Upper lobe of right lung (tissue), 1 donor: ENCODE measurements at places on chromosomes 1 and 21. TPM values are rescaled to one million over a fixed set of nuclear protein-coding genes. Genes with fewer than 3 reads are reported as not detected.
A peak's percentile ranks its signal among the peaks of the same experiment; 100 is the strongest.

DNA sequence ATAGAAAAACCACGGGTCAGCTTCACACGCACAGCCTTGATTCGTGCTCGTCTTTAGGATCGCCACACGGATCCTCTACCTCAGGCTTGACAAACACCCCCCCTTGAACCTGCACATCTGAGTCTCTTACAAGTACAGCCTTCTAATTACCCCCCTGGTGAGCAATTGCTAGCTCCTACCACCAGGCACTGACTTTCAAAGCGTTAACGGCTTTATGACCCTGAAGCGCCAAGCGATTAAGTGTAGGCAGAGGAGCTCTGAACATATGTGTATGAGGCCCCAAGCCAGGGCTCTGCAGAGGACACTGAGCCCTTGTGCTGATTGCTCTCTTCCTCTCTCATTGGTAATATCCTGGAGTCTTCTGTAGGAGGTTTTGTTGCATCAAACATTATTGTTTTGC lies 55.7 kb upstream of the EPHA8 start:
- no peak overlapping the region for H3K27ac ChIP-seq
- no peak for DNase-seq
- H3K27me3 ChIP-seq = no peaks in the 10 kb centered on the region
- no peaks in the 10 kb centered on the region for H3K4me1 ChIP-seq
- H3K4me3 ChIP-seq = no peak overlapping the region

DNA sequence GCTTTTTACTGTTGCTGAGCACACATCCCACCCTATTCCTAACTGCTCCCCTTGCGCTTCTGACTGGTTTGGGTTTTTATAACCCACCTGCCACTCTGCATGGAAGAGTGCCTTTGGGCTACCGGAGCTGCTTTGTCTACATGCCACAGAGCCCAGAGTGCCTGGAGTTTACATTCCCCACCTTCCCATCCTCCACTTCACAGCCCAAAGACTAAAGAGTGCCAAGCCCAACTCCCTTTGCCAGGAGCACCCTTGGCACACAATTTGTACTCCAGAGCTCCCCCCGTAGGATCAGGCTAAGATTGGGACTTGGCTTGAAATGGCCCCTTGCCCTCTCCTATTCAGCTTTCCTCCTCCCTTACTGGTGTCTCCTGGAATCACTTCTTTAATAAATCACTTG lies 63.3 kb downstream of the LHX9 start:
- H3K27ac ChIP-seq = no peak overlapping the region
- H3K36me3 ChIP-seq = no peaks in the 10 kb centered on the region
- H3K27me3 ChIP-seq = no peaks in the 10 kb centered on the region
- no peaks in the 10 kb centered on the region for H3K4me1 ChIP-seq

DNA sequence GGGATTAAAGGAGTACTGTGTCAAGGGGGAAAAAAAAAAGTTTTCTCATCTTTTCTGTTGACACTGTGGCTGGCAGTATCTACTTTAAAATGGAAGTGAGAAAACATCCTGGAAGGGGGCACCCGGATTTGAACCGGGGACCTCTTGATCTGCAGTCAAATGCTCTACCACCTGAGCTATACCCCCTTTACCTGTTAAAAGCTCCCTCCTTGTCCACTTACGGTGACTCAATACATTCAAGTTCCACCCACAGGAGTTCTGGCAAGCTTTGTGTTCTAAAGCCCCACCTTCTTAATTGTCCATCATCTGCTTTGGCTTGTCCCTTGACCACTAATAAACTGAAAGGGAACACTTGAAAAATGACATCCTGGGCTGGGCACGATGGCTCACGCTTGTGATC lies 68.2 kb downstream of the FNBP1L start:
- DNase-seq = no peak
- H3K36me3 ChIP-seq = no peaks in the 10 kb centered on the region
- no peak overlapping the region for H3K4me3 ChIP-seq
- no peak overlapping the region for H3K27ac ChIP-seq

DNA sequence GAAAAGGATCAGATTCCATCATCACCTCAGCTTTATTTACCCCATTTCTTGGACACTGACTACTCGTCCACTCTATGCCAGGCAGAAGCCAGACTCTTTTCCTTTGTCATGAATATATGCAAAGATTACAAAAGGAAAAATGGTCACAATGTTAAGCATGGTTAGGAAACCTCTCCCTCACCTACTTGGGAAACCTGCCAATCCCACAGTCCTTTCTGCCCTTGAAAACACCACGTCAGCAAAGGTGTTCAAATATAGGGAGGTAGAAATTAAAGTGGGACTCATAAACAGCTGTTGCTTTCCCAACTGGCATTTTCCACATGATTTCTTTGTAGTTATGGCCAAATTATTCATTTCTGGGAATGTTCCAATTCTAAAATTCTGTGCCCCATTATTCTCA lies 16.2 kb upstream of the ATP13A2 start:
- peak overlapping the region; percentile 37 for H3K27ac ChIP-seq
- no peaks in the 10 kb centered on the region for H3K27me3 ChIP-seq
- H3K4me1 ChIP-seq = peaks cover 13% of the 10 kb centered on the region
- no peak overlapping the region for H3K4me3 ChIP-seq
- DNase-seq = no peak

DNA sequence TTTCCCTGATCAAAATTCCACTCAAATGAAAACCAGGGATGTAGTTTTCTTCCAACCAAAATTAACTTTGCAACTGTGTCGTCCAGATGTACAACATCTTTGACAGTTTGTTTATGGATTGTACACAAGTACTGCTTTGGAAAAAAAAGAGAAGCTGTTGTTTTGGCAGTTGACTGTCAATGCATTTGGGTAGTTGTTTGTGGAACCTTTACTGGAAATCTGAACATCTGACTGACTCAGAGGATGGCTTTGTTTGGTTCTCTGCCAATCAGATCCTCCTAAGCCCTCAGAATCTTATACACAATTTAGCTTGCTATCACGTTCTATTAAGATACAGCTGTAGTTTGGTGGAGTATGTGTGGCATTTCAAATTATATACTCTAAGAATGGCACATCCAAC lies 195.0 kb downstream of the KCNK2 start:
- no peaks in the 10 kb centered on the region for H3K36me3 ChIP-seq
- H3K4me1 ChIP-seq = no peaks in the 10 kb centered on the region
- no peak for DNase-seq
- no peak overlapping the region for H3K27ac ChIP-seq
- H3K27me3 ChIP-seq = no peaks in the 10 kb centered on the region
- H3K4me3 ChIP-seq = no peak overlapping the region

Gene OR2AK2
- not detected for total RNA-seq

Gene SPRR3
- not detected for total RNA-seq

Gene ATP1A4
- 0.96 TPM for total RNA-seq

Gene CR1L
- total RNA-seq = not detected

DNA sequence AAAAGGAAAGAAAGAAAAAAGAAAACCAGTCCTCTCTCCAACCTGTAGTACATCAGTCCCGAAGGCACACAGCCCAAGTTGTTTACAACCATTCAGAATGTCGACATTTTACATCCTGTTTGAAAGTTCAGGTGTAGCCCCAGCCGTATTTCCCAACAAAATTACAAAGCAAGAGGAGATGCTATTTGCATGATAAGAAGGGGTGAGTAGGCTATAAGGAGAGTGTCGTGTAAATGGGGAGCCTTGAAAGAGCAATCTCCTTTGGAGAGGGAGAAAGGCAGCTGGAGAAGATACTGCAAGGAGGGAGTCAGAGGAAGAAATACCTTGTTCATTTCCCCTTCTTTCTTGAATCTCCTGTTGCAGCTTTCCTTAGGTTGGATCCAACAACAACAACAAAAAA lies 35.5 kb upstream of the DENND1B start:
- H3K4me3 ChIP-seq = no peak overlapping the region
- H3K27me3 ChIP-seq = no peaks in the 10 kb centered on the region
- H3K36me3 ChIP-seq = no peaks in the 10 kb centered on the region
- DNase-seq = no peak
- no peaks in the 10 kb centered on the region for H3K4me1 ChIP-seq

DNA sequence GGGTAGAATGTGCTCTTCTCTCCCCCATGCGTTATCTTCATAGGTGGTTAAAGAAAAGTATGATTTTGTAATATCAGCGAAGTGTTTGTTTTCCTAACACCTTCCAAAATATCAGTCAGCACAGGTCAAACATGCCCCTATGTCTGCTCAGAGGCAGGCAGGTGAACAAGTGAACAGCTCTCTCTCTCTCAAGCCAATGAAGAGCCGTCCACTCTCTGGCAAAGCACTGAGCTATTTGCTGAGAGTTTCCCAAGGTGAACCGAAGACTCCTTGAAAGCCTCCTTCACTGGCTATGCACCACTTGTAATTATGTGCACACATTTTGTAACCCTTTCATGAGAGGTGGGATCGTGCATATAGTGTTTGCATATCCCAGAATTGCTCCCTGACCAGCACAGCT lies 47.7 kb downstream of the ST6GALNAC3 start:
- DNase-seq = no peak
- no peaks in the 10 kb centered on the region for H3K27me3 ChIP-seq
- no peaks in the 10 kb centered on the region for H3K36me3 ChIP-seq
- no peaks in the 10 kb centered on the region for H3K4me1 ChIP-seq
- H3K27ac ChIP-seq = no peak overlapping the region

DNA sequence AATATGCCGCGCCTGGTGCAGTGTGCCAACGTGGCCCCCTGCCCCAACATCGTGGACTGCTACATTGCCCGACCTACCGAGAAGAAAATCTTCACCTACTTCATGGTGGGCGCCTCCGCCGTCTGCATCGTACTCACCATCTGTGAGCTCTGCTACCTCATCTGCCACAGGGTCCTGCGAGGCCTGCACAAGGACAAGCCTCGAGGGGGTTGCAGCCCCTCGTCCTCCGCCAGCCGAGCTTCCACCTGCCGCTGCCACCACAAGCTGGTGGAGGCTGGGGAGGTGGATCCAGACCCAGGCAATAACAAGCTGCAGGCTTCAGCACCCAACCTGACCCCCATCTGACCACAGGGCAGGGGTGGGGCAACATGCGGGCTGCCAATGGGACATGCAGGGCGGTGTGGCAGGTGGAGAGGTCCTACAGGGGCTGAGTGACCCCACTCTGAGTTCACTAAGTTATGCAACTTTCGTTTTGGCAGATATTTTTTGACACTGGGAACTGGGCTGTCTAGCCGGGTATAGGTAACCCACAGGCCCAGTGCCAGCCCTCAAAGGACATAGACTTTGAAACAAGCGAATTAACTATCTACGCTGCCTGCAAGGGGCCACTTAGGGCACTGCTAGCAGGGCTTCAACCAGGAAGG lies 4.3 kb downstream of the GJB3 start:
- H3K4me1 ChIP-seq = peaks cover 20% of the 10 kb centered on the region
- no peak overlapping the region for H3K27ac ChIP-seq
- DNase-seq = no peak
- no peak overlapping the region for H3K4me3 ChIP-seq
- peaks cover 23% of the 10 kb centered on the region for H3K27me3 ChIP-seq
- no peaks in the 10 kb centered on the region for H3K36me3 ChIP-seq

- no peaks in the 10 kb centered on the region for H3K27me3 ChIP-seq
- no peaks in the 10 kb centered on the region for H3K36me3 ChIP-seq
- H3K27ac ChIP-seq = peak overlapping the region; percentile 48
- H3K4me1 ChIP-seq = peaks cover 6% of the 10 kb centered on the region
These were observed 20.2 kb downstream of the DESI2 start for GRCh38 chr1:244672946-244673682.

- no peaks in the 10 kb centered on the region for H3K4me1 ChIP-seq
- H3K27ac ChIP-seq = no peak overlapping the region
- no peaks in the 10 kb centered on the region for H3K27me3 ChIP-seq
These were observed 200.6 kb downstream of the BRINP3 start for GRCh38 chr1:190277107-190277506.

Gene PADI6
- not detected for total RNA-seq

DNA sequence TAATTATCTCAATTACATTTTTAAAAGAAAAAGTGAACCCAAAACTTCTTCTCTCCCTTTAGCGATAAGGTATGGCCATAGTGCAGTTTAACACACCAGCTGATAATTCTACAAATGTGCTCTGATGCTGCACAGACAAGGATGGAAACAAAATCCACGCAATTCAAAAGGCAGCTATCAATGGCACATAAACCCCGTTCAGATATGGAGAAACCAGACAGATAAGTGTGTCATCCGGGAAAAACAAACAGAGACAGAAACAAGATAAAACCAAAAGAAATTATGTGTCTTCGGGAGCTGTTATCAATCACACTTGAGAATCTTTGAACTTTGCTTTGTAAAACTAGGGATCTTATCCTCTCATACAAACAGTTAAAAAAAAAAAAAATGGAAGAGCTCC lies 73.6 kb downstream of the SIPA1L2 start:
- no peaks in the 10 kb centered on the region for H3K27me3 ChIP-seq
- H3K27ac ChIP-seq = no peak overlapping the region
- no peaks in the 10 kb centered on the region for H3K36me3 ChIP-seq
- no peak for DNase-seq
- H3K4me3 ChIP-seq = no peak overlapping the region

DNA sequence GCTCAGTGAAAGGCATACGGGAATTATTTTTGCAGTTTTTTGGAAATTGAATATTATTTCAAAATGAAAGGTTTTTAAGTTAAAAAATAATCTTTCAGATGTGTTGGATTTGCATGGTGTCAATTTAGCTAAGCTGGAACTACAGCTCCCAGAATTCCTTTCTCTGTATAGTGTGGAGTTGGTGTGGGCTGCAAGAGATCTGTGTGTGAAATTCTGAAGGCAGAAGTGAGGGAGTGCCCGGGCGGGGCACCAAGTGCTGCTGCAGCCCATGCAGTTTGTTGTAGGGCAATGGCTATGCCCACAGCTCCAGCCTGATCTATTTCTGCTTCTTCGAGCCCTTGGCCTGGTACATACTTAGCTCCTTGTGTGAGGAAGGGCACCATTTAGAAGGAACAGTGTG lies 60.5 kb upstream of the CSF1 start:
- no peaks in the 10 kb centered on the region for H3K4me1 ChIP-seq

DNA sequence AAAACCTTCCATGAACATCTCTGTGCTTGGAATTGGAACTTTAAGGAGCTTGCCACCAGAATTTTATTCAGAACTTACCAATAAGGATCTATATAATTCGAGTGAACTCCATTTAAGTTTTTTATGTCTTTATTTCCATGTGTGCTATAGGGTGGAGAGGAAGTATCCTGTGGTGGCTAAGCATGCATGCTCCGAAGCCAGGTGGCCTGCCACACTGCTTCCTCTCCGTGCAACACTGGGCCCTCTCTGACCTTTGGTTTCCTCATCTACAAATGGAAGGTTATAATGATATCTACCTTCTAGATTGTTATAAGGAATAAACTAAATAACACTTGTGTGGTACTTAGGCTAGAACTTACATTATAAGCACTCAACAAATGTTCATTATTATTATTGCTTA lies 382.1 kb downstream of the PTPRC start:
- no peak overlapping the region for H3K27ac ChIP-seq
- DNase-seq = no peak
- no peak overlapping the region for H3K4me3 ChIP-seq
- no peaks in the 10 kb centered on the region for H3K4me1 ChIP-seq
- H3K27me3 ChIP-seq = no peaks in the 10 kb centered on the region
- H3K36me3 ChIP-seq = no peaks in the 10 kb centered on the region
